ENCODE measurements at places on chromosomes 6 and 20.

DNA sequence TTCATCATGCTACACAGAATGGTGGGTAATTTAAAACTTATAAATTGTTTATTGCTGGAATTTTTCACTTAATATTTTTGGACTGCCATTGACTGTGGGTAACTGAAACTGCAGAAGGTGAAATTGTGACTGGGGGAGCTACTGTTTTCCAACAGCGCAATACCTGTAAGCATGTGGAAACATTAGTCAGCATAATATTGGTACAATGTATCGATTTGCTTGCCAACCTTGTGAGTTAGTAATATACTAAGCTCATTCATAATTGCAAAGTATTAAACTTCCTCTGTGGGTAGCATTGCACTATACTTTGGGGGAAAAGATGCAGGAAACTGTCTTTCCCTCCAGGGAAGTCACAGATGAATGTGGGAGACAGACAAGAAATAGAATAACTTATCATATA, 766.5 kb downstream of the HDGFL1 start:
- no peak for DNase-seq

- DNase-seq, result no peak
Measured at GRCh38 chr20:17438436-17439039, 92.6 kb downstream of the BFSP1 start.

GRCh38 chr20:9616833-9617461, 102.6 kb downstream of the LAMP5 start:
- peak; percentile 30 for DNase-seq

DNA sequence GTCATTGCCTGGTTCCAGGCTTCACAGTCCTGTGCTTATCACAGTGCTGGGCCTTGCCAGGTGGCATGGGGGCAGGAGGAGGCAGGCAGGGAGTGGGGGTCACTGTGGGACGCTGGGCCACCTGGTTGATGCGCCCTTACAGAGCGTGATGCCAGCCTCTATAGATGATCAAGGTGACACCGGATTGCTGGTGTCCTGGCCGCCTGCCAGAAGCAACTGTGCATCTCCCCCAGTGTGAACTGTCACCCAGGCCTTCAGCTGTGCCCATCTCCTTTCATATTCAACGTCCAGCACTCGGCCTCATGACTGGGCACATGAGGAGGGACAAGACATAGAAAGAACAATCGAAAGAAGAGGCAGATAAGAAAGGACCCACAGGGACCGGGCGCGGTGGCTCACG, 318.9 kb downstream of the TAF4 start:
- no peak for DNase-seq

DNA sequence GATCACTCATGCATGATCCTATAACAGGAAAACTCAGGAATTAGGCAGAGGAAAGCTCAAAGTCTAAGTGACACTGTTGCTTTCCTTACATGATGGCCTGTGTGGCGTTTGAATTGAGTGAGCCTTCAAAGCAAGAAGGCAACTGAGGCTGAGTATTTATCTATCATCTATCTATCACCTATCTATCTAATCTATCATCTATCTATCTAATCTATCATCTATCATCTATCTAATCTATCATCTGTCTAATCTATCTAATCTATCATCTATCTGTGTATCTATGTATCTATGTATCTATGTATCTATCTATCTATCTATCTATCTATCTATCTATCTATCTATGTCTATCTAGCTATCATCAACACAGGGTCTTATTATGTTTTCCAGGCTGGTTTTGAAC, 41.8 kb upstream of the BCLAF1 start:
- no peak for DNase-seq

- DNase-seq, result no peak
Measured at GRCh38 chr6:8278562-8278961, 156.8 kb downstream of the SLC35B3 start.

GRCh38 chr6:144305985-144306384, 20.9 kb downstream of the UTRN start:
- DNase-seq, result no peak
